ENCODE measurements at places on chromosomes 5 and 9.

DNA sequence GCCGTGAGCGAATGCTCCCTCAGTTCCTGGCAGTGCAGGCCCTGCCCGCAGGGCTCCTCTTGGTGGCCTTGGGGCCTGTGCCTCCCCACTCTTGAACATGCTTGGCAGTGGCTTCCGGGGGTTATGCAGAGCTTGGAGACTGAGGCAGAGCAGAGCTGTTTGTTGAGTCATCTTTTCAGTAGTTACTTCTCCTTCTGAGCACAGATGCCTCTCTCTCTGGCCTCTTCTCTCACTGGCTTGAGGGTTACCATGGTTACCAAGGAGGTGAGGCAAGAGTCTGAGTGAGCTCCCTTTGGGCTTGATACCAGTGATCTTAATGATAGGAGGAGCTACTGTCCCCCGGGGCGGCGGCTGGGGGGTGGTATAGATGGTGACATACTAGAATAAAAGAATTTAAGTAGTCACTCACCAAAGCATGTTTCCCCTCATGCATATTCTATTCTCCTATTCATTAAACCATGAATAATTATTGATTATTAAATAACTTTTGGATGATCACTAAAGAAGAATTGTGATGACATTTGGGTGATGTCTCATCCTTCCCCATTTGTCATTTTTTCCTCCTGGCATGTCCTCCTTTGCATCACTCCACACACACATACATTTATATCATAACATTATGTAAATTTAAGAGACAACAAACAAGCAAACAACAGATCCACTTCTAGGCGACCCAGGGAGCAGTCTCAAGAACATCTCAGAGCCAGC is 111.1 kb downstream of the ARHGAP26 start:
- DNase-seq: no peak

- no peak for DNase-seq
These were observed 39.2 kb upstream of the ACO1 start for GRCh38 chr9:32345243-32345642.

- DNase-seq: no peak
These were observed 75.3 kb upstream of the IL12B start for GRCh38 chr5:159405611-159406031.

GRCh38 chr9:100505564-100506159 is 32.7 kb downstream of the TMEFF1 start:
- no peak for DNase-seq

DNA sequence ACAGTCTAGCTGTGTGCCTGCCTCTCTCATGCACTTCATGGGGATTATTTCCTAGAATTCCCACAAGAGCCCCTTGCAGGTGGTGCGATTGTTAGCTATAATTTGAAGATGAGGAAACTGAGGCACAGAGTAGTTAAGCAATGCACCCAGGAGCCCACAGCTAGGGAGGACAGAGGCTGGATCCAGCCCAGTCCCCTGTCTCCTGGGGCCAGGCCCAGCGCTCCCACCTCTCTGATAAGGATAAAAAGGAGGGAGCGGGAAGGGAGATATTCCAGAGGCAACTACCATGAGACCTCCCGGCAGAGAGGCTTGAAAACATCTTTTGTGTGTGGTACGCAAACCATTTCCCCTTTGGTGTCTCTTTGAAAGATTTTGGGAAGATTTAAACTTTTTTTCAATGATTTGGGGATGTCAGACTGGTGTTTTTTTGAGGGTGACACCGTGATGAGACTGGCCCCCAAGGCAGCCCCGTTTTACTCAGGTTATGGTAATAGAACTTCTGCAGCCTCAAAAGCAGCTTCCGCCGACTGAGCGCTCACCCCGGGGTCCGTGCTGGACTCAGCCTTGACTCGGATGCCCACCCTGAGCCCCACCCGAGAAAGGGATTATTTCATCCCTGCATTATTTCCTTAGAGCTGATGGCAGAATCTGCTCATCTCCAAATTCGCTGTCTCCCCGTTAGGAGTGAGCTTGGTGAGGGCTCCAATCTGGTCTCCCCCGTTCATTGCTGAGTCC is 144.7 kb upstream of the IER5L start:
- no peak for DNase-seq

DNA sequence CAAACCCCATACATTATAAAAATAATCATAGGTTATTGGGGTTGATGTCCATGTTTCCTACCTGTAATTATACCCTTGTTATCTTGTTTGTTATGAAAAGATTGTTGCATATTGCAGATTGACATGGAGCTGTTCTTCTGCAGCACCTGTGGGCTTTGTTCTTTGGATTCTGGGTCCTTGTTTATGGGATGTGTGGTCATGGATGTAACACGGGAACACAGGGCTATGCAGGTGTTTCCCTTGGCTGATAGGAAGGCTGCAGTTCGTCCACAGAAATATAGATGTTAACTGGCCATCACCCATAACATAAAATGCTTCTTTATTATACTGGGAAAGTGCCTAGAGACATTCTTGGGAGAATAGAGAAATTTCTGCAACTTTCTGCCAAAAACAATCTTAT is 77.9 kb downstream of the FBXL7 start:
- no peak for DNase-seq

DNA sequence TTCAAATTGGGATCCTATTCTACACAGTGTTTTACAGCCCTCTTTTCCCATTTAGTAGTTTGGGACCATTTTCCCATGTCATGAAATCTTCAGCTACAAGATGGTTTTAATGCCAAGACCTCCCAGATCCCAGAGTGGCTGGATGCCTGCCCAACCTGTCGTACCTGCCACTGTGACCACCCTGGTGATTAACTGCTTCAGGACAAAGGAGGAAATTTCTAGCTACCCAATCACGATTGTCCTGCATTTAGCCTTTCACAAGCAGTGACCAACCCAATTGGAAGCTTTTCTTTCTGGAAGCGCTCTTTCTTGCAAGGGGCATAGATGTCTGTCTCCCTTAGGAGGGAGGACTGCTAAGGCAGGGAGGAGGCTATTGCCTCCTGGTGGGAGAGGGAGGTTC is 13.8 kb downstream of the IL9 start:
- no peak for DNase-seq

GRCh38 chr5:142104491-142104890 is 4.1 kb upstream of the NDFIP1 start:
- no peak for DNase-seq

DNA sequence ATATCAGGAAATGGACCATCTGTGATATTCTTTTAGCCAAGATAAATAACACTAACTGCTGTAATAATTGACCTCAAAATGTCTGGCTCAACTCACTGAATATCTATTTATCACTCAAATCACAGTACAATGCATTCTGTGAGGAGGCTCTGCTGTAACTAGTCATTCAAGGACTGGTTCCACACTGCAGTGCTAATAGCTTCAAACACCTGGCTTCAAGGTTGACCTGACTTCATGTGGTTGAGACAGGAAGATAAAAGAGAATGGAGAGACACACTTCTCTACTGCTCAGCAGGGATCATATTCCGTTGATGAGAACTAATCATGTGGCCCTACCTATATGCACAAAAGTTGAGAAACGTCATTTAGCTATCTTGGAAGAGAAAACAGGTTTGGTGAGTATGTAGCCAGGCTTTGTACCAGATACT is 3.4 kb upstream of the RHOBTB3 start:
- no peak for DNase-seq

DNA sequence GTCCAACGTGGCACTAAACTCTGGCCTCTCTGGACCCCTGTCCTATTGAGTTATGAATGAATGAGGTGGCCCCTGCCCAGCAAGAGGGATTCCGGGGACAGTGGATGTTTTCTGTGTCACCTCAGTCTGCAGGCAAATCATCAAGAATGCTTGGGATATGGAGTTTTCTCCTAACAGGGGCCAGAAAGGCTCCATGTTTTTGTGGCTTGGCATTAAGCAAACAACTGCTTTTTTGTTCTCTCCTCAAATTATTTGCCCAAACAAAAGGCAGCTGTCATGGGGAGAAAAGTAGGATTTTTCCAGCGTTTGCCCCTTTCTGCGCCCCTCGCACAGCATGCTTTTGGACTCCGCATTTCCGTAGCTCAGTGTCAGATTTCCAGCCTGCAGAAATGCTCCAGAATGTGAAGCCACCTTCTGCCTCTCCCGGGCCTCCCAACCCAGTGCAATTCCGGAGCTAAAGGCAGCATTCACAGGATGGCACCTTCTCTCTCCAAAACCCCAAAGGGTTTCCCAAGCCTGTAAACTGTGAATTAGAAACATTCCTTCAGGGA is 553.3 kb downstream of the CCDC171 start:
- no peak for DNase-seq

DNA sequence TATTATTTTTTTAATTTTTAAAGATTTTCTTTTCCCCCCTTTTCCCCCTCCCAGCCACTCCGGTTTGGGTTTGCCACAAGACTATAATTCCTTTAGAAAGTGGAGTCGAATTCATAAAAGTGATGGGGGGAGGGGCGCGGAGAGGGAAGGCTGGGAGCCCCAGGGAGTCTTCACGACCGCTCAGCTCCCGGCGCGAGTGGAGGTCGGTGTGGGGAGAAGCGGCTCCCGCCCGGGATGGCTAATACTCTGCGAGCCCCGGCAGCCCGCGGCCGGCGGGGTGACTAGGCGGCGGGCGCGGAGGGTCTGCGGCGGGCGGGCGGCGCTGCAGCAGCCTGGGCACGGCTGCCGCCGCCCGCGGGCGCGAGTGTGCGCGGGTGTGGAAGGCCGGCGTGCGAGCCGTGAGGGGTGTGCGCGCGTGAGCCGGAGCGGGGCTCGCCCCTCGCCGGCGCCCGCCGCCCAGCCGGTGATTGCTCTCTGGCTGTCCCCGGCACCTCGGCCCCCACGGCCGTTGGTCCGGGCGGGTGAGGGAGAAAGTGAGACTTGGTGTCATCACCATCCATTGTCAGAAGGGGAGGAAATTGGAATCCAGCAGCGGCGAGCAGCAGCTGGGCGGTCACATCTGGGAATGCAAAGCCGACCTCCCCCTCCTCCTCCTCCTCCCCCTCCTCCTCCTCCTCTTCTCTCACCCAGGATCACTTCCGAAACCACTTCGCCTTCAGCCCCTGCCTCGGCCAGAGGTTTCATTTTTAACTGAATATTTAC is at the start of gene PARP8:
PARP8 (plus strand) TSS at position 377 of the 762 bp plus-strand sequence. CDS start 459 bp downstream, outside the sequence.
- DNase-seq: no peak

- DNase-seq: no peak
These were observed at the start of gene BARX1 for GRCh38 chr9:93955111-93955980. Gene BARX1, minus strand, starts transcription at chr9:93955355. Its CDS starts 209 bp downstream, at chr9:93955146.

- DNase-seq: no peak
These were observed 3.6 kb downstream of the RNF130 start for GRCh38 chr5:180067986-180068385.

- no peak for DNase-seq
These were observed 27.8 kb downstream of the SERINC5 start for GRCh38 chr5:80227979-80228596.

GRCh38 chr9:132671620-132672412 is 1.6 kb downstream of the GTF3C4 start:
- DNase-seq: no peak

GRCh38 chr9:114462791-114463190 is 42.5 kb downstream of the WHRN start:
- no peak for DNase-seq

- peak; percentile 49 for DNase-seq
These were observed 174.3 kb downstream of the PAPPA start for GRCh38 chr9:116327701-116328405.

- no peak for DNase-seq
These were observed 13.5 kb downstream of the NSD1 start for GRCh38 chr5:177146891-177147638.

DNA sequence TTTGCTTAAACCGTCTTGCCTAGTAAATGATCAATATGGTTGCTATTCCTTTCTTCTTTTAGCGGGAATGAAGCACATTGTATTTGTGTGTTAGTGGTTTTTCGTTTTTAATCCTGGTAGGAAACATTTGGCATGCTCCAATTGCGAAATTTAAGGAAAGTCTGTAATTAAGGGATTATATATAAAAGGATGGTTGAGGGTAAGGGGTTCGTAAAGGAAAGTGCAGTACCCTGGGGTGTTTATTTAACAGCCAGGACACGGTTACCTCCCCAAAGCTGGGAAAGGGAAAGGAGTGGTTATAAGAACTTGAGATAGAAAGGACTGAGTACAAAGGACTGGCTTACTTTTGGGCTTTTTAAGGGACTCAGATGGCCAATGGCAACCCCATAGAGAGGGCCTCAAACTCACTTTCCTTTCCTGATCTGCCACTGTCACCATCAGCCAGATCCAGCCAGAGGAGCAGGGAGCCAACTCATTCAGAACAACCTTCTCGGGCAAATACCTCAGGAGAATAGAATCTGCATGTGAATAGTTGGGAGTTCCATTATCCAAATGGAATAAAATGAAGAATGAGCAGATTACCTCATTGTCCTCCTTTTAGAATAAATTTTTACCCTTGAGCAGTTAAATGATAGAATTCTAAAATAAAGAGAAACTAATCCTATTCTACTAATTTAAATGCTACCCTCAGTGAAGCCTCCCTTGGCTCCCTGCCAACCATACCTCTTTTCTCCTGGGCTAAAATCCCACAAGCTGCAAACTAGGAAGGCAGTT is 117.7 kb downstream of the SNCAIP start:
- DNase-seq: no peak

GRCh38 chr9:137436761-137437600 is 4.2 kb downstream of the ENTPD8 start:
- no peak for DNase-seq

GRCh38 chr5:87156631-87157030 is 111.1 kb upstream of the RASA1 start:
- no peak for DNase-seq

DNA sequence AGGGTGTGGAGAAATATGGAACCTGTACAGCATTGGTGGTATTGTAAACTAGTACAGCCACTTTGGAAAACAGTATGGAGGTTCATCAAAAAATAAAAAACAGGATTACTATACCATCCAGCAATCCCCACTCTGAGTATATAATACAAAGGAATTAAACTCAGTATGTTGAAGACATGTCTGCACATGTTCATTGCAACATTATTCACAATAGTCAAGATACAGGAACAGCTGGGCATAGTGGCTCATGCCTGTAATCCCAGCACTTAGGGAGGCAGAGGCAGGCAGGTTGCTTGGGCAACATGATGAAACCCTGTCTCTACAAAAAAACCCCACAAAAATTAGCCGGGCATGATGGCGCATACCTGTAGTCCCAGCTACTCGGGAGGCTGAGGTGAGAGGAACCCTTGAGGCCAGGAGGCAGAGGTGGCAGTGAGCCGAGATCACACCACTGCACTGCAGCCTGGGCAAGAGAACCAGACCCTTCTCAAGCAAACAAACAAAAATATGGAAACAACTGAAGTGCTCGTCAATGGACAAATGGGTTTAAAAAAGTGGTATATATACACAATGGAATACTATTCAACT is 63.6 kb downstream of the TMEM174 start:
- no peak for DNase-seq

DNA sequence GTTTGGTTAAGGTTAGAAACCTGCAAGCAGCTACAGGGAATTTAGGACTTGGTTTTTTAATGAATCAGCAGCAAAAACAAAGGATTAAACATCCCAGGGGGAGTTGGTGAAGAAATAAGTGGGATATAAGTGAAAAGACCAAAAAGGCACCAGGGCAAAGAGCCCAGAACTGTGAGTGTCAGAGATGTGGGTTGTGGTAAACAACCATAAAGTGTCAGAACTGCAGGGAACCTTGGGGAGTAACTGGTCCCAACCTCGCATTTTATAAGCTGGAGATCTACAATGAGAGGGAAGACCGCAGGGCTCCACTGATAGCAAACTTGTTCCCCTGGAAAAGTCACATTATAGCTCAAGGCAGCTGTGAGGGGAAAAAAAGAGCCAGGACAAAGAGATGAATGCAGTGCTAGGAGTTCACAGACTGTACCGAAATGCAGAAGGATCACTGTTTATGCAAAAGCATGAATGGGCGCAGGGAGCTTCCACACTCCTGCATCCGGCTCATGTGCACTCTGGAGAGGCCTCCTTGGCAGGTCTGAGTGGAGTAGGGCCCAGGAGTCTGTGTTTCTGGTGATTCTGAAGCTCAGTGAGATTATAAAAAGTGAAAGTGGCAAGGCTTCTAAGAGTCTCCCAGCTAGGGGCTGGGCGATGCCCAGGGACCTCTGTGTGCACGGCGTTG is 156.3 kb downstream of the GOLPH3 start:
- DNase-seq: peak; percentile 96

Measured in astrocyte of the cerebellum (primary cell).